ENCODE measurements at places on chromosomes 12 and 14. TPM values are rescaled to one million over a fixed set of nuclear protein-coding genes. Genes with fewer than 3 reads are reported as not detected.
A peak's percentile ranks its signal among the peaks of the same experiment; 100 is the strongest.

The KRT3 gene
- total RNA-seq: not detected

- peaks cover 21% of the 10 kb centered on the region for H3K4me1 ChIP-seq
- DNase-seq: no peak
- H3K4me3 ChIP-seq: no peak overlapping the region
- H3K27ac ChIP-seq: no peak overlapping the region
- H3K36me3 ChIP-seq: no peaks in the 10 kb centered on the region
- no peaks in the 10 kb centered on the region for H3K27me3 ChIP-seq
Observed at GRCh38 chr12:68403296-68403695, 71.1 kb upstream of the MDM1 start.

DNA sequence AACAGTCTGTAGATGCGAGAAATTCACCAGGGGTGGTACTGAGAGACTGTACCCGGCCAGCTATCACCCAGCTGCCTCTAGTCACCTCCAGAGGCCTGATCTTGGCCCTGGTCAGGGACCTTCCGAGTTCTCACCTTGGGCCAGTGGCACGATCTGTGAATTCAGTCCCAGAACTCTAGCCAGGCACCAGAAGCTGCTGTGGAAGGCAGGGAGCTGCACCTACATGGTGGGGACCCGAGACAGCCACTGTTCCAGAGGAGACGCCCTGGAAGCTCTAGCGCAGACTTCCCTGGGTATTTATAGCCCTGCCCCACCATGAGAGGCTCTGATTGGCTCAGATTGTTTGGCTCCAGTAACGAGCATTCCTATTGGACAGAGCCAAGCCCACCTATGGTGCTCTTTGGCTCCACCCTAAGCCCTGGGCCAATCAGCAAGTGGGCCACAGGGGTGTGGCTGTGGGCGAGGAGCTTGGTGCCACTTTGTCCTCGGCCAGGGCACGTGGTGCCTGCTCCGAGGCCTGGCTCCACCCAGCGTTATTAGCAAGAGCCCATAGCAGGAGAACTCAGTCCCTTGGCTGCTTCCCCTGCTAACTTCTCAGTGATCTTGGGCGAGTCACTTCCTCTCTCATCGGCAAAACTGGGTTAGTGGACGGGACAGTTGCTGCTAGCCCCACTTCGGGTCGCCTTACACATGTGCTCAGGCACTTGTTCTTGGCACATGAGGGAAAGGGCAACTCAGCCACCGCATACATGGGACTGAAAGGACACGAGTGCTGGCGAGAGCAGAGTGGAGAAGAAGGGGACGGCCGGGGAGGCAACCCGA, 89.0 kb upstream of the BCL11B start:
- H3K36me3 ChIP-seq: no peaks in the 10 kb centered on the region
- DNase-seq: no peak
- H3K4me1 ChIP-seq: no peaks in the 10 kb centered on the region
- H3K27me3 ChIP-seq: no peaks in the 10 kb centered on the region

The MEG3 gene
- 227 TPM for total RNA-seq

- peak within 1 kb of the TSS; percentile 65 for H3K4me3 ChIP-seq
- no peaks in the 10 kb centered on the region for H3K27me3 ChIP-seq
- no peaks in the 10 kb centered on the region for H3K36me3 ChIP-seq
Observed at GRCh38 chr14:64971943-64972791, at the start of gene RAB15. TSS of gene RAB15 (minus strand) at chr14:64972336. CDS start at chr14:64972076, 260 bp downstream.

- H3K4me3 ChIP-seq: no peak overlapping the region
- H3K4me1 ChIP-seq: peaks cover 12% of the 10 kb centered on the region
- DNase-seq: no peak
Observed at GRCh38 chr14:54443981-54444380, 2.8 kb upstream of the CNIH1 start.

- H3K27ac ChIP-seq: no peak overlapping the region
- H3K4me3 ChIP-seq: no peak overlapping the region
- H3K4me1 ChIP-seq: peaks cover 20% of the 10 kb centered on the region
- no peaks in the 10 kb centered on the region for H3K36me3 ChIP-seq
- DNase-seq: no peak
Observed at GRCh38 chr14:22478247-22478646, 110.8 kb downstream of the DAD1 start.

DNA sequence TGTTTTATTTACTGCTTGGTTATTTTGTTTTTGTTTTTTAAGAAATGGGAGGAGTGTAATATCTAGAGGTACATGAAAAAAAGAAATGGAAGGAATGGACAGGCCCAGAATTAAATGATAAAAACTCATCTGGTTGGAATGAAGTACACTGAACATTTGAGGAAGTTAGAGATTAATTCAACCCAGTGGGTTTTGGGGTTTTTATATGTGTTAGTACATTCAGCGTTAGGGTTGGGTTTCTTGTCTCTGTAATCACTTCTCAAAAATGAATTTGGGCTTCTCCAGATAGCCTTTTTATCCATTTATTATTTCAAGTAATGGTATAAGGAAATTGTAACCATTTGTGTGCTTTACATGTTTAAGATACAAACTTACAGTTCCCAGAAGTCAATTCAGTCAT, 19.5 kb upstream of the NUP107 start:
- DNase-seq: no peak
- no peaks in the 10 kb centered on the region for H3K36me3 ChIP-seq
- no peak overlapping the region for H3K4me3 ChIP-seq
- no peaks in the 10 kb centered on the region for H3K27me3 ChIP-seq
- no peak overlapping the region for H3K27ac ChIP-seq

- no peak overlapping the region for H3K4me3 ChIP-seq
- H3K27me3 ChIP-seq: no peaks in the 10 kb centered on the region
- DNase-seq: peak; percentile 80
- H3K36me3 ChIP-seq: no peaks in the 10 kb centered on the region
- peak overlapping the region; percentile 16 for H3K27ac ChIP-seq
Observed at GRCh38 chr14:69101331-69101826, 51.5 kb downstream of the DCAF5 start.

- no peak overlapping the region for H3K4me3 ChIP-seq
- no peak overlapping the region for H3K27ac ChIP-seq
- H3K27me3 ChIP-seq: no peaks in the 10 kb centered on the region
- no peaks in the 10 kb centered on the region for H3K36me3 ChIP-seq
- H3K4me1 ChIP-seq: no peaks in the 10 kb centered on the region
Observed at GRCh38 chr12:86389949-86390348, 133.8 kb upstream of the MGAT4C start.

The CRIP2 gene
- 322 TPM for total RNA-seq

GRCh38 chr12:1842905-1843640, 22.7 kb downstream of the LRTM2 start:
- peaks cover under 1% of the 10 kb centered on the region for H3K27me3 ChIP-seq
- H3K36me3 ChIP-seq: no peaks in the 10 kb centered on the region
- no peak overlapping the region for H3K4me3 ChIP-seq
- no peak overlapping the region for H3K27ac ChIP-seq
- H3K4me1 ChIP-seq: no peaks in the 10 kb centered on the region
- DNase-seq: no peak

- no peak for DNase-seq
- no peaks in the 10 kb centered on the region for H3K36me3 ChIP-seq
- H3K27ac ChIP-seq: no peak overlapping the region
- H3K4me1 ChIP-seq: no peaks in the 10 kb centered on the region
Observed at GRCh38 chr14:78747813-78748212, 577.6 kb downstream of the NRXN3 start.

DNA sequence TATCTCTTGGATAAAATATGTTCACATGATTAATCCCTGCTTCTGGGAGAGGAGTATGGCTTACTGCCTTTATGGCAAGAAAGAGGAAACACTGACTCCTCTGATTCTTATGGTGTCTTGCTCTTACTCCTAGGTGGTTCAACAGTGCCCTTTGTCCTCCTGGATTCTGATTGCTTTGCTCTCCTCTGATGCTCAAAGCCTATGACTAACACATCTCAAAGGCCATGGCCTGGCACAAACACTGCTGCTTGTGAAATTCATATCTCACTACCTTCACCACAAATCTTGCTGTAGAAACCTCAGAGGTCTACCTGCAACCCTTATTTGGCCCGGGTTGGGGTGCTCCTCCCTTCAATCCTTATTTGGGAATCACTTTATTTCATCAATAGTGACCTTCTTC, 217.2 kb downstream of the C12orf50 start:
- peaks cover 8% of the 10 kb centered on the region for H3K4me1 ChIP-seq
- H3K27me3 ChIP-seq: no peaks in the 10 kb centered on the region
- H3K36me3 ChIP-seq: no peaks in the 10 kb centered on the region
- H3K27ac ChIP-seq: no peak overlapping the region
- H3K4me3 ChIP-seq: no peak overlapping the region
- no peak for DNase-seq

The A2M gene
- total RNA-seq: 6.5 TPM

DNA sequence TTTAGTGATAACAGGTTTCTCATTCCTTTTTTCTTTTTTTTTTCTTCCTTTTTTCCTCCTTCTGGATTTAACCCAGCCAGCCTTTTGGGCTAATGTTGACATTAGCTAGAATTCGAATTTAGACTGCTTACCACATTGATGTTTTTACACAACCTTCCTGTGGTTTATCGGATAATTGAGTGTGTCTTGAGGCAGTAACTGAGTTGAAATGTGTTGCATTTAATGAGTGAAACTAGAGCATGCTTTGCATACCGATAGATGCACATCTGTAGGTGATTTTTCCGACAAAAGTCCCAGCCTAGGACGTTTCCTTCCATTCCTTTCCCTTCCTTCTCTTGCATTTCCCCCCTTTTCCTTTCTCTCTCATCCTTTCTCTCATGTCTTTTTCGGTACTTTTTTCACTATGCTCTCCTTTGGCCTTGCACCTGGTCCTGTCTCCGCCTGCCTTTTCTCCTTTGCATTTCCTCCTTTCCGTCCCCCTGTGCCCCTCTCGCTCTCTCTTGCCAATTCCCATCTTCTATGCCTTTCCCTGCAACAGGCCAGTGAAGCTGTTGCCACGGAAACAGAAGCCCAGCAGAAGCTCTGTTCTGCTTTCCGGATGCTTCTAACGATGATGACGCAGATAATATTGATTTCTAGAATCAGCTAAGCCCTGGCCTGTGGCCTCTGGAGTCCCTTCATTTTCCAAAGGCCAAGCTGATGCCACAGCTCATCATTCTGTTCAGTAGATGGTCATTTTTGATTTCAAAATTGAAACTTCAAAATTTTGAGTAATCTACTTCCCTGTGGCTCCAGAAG, 76.1 kb downstream of the SLC25A47 start:
- H3K27me3 ChIP-seq: no peaks in the 10 kb centered on the region
- H3K27ac ChIP-seq: no peak overlapping the region
- no peak for DNase-seq
- peaks cover 4% of the 10 kb centered on the region for H3K4me1 ChIP-seq
- no peak overlapping the region for H3K4me3 ChIP-seq

GRCh38 chr12:110760204-110760609, 17.5 kb upstream of the PPP1CC start:
- no peaks in the 10 kb centered on the region for H3K27me3 ChIP-seq
- H3K36me3 ChIP-seq: no peaks in the 10 kb centered on the region
- no peaks in the 10 kb centered on the region for H3K4me1 ChIP-seq
- DNase-seq: no peak
- no peak overlapping the region for H3K4me3 ChIP-seq

The RFX4 gene
- not detected for total RNA-seq

The MGP gene
- 284 TPM for total RNA-seq

The TNS2 gene
- total RNA-seq: 106 TPM

DNA sequence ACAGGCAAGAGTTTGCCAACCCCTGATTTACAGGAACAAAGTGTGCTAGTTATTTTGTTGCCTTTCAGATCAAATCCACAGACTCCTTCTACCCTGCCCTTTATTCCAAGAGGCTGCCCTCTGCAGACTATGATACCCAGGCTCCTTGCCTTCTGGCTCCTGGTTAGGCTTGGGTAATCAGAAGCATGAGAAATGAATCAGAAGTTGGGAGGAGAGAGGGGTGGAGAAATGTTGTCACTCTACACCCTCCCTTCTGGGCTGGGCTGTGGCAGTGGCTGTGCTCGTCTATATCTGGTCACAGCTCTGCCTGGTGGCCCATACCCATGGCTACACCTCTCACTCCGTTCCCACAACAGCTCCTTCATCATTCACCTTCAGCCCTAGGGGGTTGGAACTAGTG, 204.6 kb upstream of the PLXNC1 start:
- DNase-seq: no peak
- peaks cover 8% of the 10 kb centered on the region for H3K27me3 ChIP-seq
- no peak overlapping the region for H3K27ac ChIP-seq
- no peaks in the 10 kb centered on the region for H3K36me3 ChIP-seq

- no peak for DNase-seq
- no peaks in the 10 kb centered on the region for H3K4me1 ChIP-seq
- H3K27me3 ChIP-seq: peaks cover 72% of the 10 kb centered on the region
- no peaks in the 10 kb centered on the region for H3K36me3 ChIP-seq
Observed at GRCh38 chr12:94150240-94151121, 2.1 kb downstream of the PLXNC1 start.
